ENCODE measurements at places on chromosomes 1 and 21.

DNA sequence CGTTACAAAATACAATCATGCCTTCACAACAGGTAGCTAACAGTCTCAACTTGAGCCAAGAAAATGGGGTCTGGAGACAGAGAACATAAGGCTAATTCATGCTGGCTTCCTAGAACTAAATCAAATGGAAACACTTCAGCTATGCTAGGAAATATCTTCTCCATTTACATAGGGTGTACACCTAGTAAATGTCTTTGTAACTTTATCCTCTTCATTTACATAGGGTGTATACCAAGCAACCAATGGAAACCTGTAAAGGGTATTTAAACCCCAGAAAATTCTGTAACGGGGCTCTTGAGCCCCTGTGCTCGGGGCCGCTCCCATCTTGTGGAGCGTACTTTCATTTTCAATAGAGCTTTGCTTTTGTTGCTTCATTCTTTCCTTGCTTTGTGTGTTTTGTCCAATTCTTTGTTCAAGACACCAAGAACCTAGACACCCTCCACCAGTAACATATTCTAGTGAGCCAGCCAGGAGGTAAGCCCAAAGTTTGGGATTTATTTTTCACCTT is 19.5 kb upstream of the CYP4X1 start:
- H3K27ac ChIP-seq = no peak overlapping the region
- no peaks in the 10 kb centered on the region for H3K27me3 ChIP-seq
- no peaks in the 10 kb centered on the region for H3K4me1 ChIP-seq
- H3K4me3 ChIP-seq = no peak overlapping the region
- H3K36me3 ChIP-seq = no peaks in the 10 kb centered on the region
- DNase-seq = no peak

DNA sequence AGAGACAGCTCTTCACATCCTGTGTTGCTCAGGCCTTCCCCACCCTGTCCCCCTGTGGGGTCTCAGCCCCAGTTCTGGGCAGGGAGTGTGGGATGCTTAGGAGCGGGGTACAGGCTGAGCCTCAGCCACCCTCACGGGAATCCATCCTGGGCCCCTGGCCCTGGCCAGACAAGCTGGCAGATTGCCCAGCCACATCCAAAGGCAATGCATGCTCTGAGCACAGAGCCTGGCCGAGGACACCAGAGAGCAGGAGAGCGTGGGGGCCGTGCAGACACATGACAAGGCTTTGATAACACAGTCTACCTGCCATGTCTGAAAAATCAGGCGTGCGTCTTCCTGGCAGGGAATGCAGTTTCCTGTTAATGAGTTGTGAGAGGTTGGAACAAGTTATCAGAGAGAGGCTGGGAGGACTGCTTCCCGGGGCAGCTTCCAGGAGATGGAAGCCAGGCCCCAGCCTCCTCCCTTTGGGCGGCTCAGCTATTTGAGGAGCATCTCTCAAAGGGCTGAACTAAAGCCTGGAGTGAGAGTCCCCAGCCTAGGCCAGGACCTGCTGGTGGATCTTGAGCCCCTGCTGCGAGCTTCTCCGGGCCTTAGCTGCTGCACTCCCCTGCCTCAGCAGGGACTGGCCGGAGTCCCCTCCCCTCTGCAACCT is 72.2 kb upstream of the SELENON start:
- H3K27me3 ChIP-seq = no peaks in the 10 kb centered on the region
- peaks cover 14% of the 10 kb centered on the region for H3K4me1 ChIP-seq
- no peak overlapping the region for H3K27ac ChIP-seq
- no peak overlapping the region for H3K4me3 ChIP-seq
- no peaks in the 10 kb centered on the region for H3K36me3 ChIP-seq

DNA sequence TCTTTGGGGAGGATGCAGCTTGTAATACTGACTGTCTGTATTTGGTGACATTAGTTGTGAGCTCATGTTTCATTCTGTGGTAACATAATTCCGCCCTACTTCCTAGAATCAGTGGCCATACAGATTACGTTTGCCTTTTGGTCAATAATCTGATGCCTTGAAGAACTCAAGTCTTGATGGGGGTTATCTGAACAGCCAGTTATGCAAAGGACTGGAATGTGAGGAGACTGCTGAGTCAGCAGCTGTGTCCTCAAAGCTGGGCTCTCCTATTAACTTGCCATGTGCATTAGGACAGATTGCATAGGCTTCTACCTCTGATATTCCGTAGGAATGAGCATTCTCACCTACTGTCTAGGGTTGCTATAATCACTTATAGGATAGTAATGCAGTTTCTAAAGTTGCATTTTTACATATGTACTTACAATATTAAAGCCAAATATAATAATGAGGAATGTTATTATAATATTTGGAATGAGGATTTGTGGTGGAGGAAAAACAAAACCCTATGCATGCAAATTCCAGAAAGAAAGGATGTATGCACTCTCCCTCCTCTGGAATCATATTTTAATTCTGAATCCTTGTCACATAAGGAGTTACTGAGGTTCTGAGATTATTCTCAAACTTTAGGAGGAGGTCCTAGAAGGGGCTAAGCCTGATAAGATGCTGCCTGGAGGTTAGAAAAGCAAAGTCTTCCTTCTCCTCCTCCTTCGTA is 116.0 kb downstream of the NOS1AP start:
- DNase-seq = no peak
- H3K36me3 ChIP-seq = no peaks in the 10 kb centered on the region

GRCh38 chr1:217431395-217431794 is 199.5 kb downstream of the GPATCH2 start:
- H3K36me3 ChIP-seq = no peaks in the 10 kb centered on the region
- no peaks in the 10 kb centered on the region for H3K4me1 ChIP-seq
- H3K4me3 ChIP-seq = no peak overlapping the region
- no peaks in the 10 kb centered on the region for H3K27me3 ChIP-seq

DNA sequence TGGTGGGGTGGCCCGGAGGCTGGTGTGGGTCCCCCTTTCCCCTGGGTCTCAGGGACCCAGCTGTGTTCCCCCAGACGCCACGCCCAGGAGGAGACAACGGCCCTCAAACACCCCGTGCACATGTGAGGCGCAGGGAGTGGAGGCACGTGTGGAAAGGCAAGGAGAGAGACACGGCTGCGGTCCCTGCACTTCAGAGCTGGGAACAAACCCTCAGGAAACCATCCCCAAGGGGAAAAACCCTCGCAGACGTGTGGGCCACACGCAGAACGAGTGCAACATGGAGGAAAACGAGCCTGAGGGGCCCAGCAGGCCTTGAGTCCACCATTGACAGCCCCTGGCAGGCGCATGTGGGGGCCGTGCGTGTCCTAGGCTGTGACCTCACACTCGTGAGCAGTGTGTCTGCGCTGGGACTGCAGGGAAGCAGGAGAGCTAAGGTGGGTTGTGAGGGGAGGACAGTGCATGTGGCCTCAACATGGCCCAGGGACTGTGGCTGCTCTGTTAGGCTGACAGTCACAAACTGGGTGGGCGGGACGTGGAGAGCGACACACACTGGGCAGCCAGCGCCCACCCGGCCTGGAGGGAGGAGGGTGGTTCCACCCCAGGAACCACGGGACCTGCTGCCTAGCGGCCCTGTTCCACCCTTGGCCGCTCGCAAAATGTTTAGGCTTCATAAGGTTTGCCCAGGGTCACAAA is 20.0 kb downstream of the ITGB2 start:
- H3K27me3 ChIP-seq = no peaks in the 10 kb centered on the region
- DNase-seq = no peak
- H3K4me3 ChIP-seq = no peak overlapping the region
- H3K4me1 ChIP-seq = no peaks in the 10 kb centered on the region
- H3K27ac ChIP-seq = no peak overlapping the region
- peaks cover 91% of the 10 kb centered on the region for H3K36me3 ChIP-seq

DNA sequence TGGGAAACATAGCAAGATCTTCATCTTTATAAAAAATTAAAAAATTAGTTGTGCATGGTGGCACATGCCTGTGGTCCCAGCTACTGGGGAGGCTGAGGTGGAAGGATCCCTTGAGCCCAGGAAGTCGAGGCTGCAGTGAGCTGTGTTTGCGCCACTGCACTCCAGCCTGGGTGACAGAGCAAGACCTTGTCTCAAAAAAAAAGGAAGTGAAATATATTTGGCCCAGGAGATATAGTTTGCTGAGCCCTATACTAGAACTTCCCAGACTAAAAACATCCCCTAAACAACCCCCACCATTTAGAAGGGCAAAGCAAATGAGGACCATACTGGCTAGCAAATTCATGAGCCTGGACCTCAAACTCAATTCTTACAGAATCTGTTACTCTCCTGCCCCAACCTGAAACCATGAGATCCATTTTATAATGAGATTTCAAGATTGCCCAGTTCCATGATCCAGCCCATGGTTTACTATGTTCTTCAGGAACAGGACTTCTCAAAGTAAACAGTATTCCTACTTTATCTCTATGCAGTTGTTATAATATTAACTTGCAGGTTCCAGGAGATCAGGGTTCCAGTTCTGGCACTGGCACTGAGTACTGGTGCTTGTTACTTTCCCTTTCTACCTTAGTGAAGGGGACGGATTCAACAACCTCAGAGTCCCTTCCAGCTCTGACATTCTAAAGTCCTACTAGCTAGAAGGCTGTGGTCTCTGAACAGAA is 48.9 kb upstream of the TADA1 start:
- H3K4me3 ChIP-seq = no peak overlapping the region
- no peaks in the 10 kb centered on the region for H3K4me1 ChIP-seq
- H3K36me3 ChIP-seq = no peaks in the 10 kb centered on the region
- H3K27me3 ChIP-seq = peaks cover 10% of the 10 kb centered on the region
- no peak for DNase-seq
- H3K27ac ChIP-seq = no peak overlapping the region

- no peaks in the 10 kb centered on the region for H3K4me1 ChIP-seq
- H3K27me3 ChIP-seq = no peaks in the 10 kb centered on the region
- no peaks in the 10 kb centered on the region for H3K36me3 ChIP-seq
Measured at GRCh38 chr1:244919320-244920282, 55.3 kb upstream of the HNRNPU start.

DNA sequence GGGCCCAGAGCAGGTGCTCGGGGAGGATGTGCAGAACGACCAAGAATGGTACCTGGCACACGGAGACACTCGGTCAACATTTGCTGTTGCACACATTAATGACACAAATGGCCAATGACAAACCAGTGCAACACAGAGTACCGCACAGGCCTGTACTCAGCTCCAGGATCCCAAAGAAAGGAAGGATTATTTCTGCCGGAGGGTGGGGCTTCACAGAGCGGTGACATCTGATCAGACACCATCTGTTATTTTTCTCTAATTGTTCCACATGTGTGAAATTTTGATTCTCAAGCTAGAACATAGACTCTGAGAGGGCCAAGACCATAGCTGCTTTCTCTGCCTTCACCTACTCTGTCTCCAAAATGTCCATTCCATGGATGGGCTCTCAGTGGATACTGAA is 100.4 kb downstream of the MRPL37 start:
- DNase-seq = no peak
- H3K4me1 ChIP-seq = peaks cover 20% of the 10 kb centered on the region
- no peak overlapping the region for H3K4me3 ChIP-seq

DNA sequence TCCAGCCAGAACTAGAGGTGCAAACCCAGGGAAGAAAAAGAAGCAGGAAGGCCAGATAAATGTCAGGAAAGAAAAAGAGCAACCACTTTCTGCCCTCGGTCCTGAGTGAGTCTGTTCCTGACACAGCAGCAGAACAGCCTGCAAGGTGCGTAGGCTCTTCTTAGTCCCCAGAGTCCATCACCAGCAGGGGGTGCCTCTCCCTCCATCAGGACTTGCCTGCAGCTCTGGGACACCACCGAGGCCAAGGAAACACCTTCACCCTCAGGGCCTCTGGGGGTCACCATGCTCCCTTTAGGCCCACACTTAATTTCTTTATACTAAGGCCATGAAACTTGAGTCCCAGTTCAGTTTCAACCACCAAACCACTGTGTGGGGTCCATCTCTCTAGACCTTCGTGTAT is 43.7 kb upstream of the NFASC start:
- no peaks in the 10 kb centered on the region for H3K36me3 ChIP-seq
- H3K27ac ChIP-seq = no peak overlapping the region
- no peak overlapping the region for H3K4me3 ChIP-seq
- peaks cover 11% of the 10 kb centered on the region for H3K27me3 ChIP-seq

DNA sequence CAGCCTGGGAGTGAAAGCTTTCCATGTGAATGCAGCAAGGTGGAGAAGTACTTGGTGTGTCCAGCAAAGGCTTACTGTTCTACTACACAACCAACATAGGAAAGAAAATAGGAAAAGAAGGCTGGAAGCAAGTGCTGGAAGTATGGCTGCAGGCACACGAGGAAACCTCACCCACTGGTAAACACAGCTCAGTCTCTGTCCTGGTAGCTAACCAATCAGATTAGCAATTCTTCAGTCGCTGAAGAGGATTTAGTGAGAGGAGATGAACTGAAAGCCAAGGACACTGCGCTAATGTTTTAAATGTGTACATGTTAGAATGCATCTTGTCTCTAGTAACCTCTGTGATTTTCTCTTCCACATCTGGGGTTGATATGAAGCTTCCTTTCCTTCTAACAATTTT is 36.2 kb upstream of the CACHD1 start:
- no peak overlapping the region for H3K27ac ChIP-seq
- DNase-seq = no peak
- no peak overlapping the region for H3K4me3 ChIP-seq
- no peaks in the 10 kb centered on the region for H3K36me3 ChIP-seq

DNA sequence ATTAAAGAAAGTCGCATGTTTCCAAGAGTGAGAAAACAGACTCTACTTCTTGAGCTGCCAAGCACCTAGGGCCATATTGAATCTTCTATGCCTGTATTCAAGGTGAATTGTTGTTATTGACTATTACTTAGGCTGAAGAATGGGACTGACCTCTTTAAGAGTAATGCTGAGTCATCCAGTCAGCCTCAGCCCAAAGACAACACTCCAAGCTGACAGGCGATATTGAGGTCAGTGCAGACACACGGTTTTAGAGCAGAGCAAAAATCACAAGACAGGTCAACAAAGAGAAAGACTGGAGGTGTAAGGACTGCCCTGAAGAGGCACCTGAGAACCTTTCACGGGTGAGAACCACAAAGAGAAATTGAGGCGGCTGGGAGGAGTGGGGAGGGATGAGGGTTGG is 146.9 kb downstream of the MIS18A start:
- no peak overlapping the region for H3K4me3 ChIP-seq
- no peak overlapping the region for H3K27ac ChIP-seq
- H3K4me1 ChIP-seq = no peaks in the 10 kb centered on the region
- no peak for DNase-seq
- no peaks in the 10 kb centered on the region for H3K36me3 ChIP-seq

GRCh38 chr1:207240325-207241101 is 81.0 kb upstream of the CD55 start:
- DNase-seq = no peak
- no peaks in the 10 kb centered on the region for H3K27me3 ChIP-seq
- H3K36me3 ChIP-seq = no peaks in the 10 kb centered on the region
- no peaks in the 10 kb centered on the region for H3K4me1 ChIP-seq

- DNase-seq = no peak
- no peak overlapping the region for H3K4me3 ChIP-seq
Measured at GRCh38 chr1:210340311-210340710, 11.6 kb downstream of the HHAT start.

GRCh38 chr1:202553560-202554038 is 156.7 kb downstream of the SYT2 start:
- no peak overlapping the region for H3K27ac ChIP-seq
- DNase-seq = no peak
- no peak overlapping the region for H3K4me3 ChIP-seq
- no peaks in the 10 kb centered on the region for H3K4me1 ChIP-seq

Data from effector memory CD4-positive, alpha-beta T cell (primary cell).